ENCODE measurements at places on chromosomes 16 and 17. TPM values are rescaled to one million over a fixed set of nuclear protein-coding genes. Genes with fewer than 3 reads are reported as not detected.

The ABCC6 gene
- 1.8 TPM for total RNA-seq

GRCh38 chr16:909281-910000 lies 61.3 kb downstream of the LMF1 start:
- no peak for DNase-seq

DNA sequence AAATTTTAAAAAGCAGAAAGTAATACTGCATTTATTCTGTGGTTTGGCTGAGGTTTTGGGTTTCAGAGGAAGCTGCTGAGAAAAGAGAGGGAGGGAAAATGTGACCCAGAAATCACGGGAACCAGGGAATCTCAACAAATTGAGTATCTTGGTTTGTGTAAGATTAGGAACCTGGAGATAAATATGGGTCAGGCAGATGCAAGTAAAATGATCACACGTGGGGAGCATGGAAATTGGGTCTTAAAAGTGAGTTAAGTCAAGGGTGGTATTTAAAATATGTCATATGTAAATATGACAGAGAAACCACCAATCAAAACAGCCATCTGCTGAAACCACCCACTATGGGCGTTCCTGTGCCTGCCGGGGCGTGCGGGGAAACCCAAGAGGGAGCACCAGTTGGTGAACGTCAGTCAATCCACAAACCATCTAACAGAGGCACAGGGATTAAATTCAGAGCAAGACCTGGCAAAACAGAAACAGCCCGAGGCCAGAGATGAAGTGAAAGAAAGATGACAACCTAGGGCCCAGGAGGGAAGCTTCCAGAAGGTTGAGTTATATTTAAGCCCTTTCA lies 33.4 kb downstream of the CDH13 start:
- no peak for DNase-seq

DNA sequence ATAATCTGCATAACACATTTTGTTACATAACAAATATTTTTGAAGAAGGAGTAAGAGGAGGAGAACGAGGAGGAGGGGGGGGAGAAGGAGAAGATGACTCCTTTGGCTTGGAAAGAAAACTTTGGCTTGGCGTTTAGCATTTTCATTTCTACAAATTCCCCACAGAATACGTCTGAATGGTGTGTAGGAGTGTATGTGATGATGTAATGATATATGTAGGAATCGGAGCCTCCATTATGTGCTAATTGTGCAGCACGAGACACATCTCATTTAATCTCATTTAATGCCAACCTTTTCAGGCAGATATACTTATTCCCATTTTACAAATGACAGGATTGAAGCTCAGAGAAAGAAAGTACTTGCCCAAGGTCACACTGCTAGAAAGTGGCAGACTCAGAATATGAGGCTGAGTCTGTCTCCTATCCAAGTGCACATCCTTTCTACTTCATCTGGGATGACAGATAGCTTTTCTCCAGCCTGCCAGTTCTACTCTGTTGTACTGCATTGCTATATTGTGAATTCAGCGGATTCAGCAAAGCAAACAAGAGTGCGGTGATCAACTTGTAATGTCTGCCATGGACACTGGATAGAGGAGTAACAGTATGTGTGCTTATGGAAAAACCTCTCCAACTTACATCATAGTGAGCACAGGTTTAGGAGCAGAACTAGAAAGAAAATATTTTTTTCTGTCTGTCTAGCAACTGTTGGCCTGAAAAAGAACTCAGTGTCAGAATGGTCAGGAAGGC lies 10.4 kb upstream of the SLC47A2 start:
- DNase-seq: no peak

DNA sequence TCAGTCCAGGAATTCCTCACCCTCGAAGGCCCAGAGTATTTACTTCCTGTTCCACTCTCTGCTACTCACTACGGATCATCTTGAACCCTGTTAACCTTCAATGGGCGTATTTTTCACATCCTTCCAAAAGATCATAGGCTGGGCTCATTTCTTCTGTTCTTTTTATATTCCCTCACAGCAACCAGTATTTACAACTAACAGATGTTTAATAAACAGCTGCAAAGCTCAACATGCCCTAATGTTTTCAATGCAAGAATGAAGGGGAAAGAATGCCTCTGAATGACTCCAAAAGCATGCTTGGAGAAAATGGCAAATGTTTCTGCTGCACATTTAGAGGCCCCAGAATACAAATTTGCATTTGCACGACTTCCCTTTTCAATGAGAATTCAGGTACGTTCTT lies 174.9 kb downstream of the ZFHX3 start:
- no peak for DNase-seq

The SRCAP gene
- total RNA-seq: 54.3 TPM

- no peak for DNase-seq
Observed at GRCh38 chr16:66569827-66570405, 3.7 kb downstream of the CMTM1 start.

GRCh38 chr17:4582691-4583090 lies 1.6 kb upstream of the SMTNL2 start:
- DNase-seq: no peak

DNA sequence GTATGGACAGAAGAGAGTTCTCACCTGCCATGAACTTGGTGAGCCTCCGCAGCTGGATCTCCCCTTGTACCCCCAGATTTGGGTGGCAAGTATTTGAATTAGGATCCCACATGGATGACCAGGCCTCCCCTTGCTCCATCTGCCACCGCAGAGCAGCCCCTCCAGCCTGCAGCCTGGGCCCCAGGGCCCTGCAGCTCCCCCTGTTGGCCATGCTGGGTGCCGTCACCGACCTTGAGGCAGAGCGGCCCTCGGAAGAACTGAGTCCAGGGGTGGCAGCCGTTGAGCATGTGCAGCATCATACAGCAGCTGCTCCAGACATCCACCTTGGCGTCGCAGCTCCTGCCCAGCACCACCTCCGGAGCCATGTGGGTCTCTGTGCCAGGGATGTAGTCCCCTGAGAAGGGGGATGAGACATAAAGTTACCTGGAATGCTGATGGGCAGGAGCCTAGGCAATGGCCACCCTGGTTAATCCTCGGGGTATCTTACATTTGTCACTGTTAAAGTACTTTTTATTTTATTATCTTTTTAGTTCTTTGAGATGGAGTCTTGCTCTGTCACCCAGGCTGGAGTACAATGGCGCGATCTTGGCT lies 9.0 kb upstream of the SPATA32 start:
- DNase-seq: no peak

- no peak for DNase-seq
Observed at GRCh38 chr16:15988268-15989013, 39.0 kb downstream of the ABCC1 start.

- DNase-seq: no peak
Observed at GRCh38 chr16:56337131-56337857, 88.1 kb downstream of the AMFR start.

DNA sequence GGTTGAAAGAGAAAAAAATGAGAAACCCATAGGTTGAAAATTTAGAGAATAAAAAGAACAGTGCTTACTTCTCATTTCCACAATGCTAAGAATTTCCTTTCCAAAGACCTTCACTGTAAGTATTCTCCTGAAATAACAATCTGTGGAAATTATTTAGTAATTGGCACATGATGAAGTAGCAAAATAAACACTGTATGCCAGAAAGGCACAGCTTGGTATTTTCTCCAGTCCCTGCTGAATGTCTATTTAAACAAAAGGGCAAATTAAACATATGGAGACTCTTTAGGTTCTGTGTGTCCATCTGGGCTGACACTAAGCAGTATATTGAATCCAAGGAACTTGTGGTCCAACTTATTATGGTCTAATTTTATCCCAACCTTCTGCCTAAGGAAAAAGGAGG lies 46.1 kb downstream of the CHCT1 start:
- DNase-seq: no peak

GRCh38 chr17:49588726-49589576 lies 13.3 kb downstream of the NXPH3 start:
- DNase-seq: no peak

The TNFSF12 gene
- 5.5 TPM for total RNA-seq

DNA sequence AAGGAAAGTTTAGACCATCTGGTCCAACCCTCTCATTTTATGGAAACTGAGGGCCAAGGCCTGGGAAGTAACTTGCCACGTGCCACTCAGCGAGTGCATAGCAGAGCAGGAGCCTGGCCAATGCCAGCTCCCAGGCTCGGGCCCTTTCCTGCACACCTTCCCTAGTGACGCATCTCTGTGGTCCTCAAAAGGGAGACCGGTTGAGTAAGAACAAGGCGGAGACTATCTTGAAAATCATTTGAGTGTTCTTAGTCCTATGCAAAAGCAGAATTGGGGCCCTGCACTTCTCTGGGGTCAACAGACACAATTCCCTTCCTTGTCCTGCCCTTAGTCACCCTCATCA lies 2.8 kb downstream of the CCL4 start:
- no peak for DNase-seq

DNA sequence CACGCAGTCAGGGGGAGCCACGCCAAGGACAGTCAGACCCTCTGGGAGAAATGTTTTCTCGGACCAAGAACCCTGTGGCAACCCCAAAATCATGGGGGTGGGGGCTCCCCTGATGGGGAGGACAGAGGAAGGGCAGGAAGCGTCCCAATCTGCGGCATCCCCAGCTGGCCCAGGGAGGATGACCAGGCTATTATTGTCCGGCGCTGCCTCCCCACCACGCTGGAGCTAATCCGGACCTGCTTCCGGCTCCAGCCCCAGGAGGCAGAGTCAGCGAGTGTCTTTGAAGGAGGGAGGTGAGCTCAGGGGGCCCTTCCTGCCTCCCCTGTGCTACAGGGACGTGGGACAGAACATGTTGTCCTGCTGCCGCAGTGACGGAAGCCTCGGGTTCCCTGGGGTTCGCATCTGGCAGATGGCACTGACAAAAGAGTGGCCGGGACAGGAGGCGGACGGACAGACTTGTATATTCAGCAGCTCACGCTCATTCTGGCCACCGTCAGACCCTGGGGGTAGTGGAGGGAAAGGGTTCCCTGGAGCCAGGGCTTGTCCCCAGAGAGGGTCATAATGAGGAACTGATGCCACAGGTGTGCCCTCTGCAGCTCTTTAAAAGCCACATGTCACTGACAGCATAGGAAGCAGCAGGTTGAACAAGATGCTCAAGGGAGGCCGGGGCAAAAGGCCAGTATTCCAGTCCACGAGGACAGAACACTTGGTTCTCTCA lies 54.3 kb upstream of the CDC42EP4 start:
- DNase-seq: no peak

The GRAPL gene
- not detected for total RNA-seq

The ANKFN1 gene
- not detected for total RNA-seq

The TCAP gene
- total RNA-seq: 1.4 TPM

DNA sequence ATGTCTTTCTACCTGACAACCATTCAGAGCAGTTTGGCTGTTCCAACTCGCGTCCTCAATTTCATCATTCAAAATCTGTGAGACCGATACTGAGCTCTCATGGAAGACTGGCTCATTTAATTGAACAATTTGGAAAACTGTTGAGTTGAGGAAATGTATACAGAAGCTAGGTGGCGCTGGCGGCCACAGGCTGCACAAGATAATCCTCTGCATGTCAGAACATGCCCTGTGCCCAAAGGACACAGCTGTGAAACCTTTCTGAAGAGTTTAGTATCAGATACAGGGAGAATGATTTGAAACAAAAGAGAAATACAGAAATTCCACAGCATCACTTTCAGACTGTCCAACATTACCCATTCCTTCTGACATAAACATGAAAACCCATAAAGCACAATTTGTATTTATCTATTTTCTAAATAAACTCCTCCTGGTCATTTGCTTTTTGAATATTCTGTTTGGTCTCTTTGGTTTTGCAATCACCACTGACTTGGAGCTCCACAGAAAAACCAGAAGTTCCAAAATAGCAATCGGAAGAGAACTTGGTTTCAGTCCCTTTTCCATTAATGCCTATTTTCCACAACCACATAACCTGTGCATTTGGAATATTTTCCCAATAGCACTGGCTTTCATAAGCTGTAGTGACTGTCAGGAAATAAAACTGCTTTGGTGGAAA lies 192.8 kb downstream of the MAP2K6 start:
- DNase-seq: peak; percentile 70

The KRT9 gene
- not detected for total RNA-seq

The ATF7IP2 gene
- 32.8 TPM for total RNA-seq

DNA sequence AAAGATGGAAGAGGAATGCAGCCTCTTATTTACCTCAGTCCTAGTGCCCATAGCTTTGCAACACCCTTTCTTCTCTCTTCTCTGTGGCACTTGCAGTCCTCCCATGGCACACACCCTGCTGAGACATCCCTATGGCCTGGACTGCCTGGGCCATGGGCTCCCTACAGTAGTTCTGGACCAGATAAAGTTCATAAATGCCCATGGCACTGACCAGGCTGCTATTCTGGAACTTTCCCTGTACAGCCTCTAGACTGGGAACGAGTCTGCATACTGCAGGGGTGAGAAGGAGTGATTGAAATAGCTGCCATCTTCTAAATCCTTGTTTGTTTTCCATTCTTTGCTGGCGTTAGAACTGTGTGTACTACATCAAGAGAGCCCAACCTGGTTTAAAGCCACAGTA lies 24.5 kb upstream of the ADAM11 start:
- DNase-seq: no peak

DNA sequence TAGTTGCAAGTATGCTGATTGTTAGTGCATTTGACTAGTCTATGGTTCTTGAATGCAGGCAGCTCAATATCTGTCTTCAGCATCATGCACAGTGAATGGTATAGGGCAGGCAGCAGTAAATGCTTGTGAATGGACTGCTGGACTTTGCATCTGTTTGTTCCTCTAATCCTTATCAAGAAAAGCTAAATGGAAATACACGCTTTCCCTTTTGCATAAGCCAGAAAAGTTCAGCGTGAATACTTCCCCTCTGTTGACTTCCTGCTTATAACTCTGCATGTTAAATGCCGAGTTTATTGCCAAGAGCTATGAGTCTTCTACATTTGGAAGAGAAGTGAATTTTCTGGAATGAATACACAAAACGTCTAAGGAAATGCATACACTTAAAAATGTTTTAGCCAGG lies 127.9 kb upstream of the CPHXL start:
- DNase-seq: no peak

The FBXO39 gene
- total RNA-seq: 0.22 TPM

The AOC2 gene
- total RNA-seq: 4.0 TPM

- DNase-seq: no peak
Observed at GRCh38 chr16:68289621-68290329, 21.0 kb downstream of the SLC7A6OS start.

DNA sequence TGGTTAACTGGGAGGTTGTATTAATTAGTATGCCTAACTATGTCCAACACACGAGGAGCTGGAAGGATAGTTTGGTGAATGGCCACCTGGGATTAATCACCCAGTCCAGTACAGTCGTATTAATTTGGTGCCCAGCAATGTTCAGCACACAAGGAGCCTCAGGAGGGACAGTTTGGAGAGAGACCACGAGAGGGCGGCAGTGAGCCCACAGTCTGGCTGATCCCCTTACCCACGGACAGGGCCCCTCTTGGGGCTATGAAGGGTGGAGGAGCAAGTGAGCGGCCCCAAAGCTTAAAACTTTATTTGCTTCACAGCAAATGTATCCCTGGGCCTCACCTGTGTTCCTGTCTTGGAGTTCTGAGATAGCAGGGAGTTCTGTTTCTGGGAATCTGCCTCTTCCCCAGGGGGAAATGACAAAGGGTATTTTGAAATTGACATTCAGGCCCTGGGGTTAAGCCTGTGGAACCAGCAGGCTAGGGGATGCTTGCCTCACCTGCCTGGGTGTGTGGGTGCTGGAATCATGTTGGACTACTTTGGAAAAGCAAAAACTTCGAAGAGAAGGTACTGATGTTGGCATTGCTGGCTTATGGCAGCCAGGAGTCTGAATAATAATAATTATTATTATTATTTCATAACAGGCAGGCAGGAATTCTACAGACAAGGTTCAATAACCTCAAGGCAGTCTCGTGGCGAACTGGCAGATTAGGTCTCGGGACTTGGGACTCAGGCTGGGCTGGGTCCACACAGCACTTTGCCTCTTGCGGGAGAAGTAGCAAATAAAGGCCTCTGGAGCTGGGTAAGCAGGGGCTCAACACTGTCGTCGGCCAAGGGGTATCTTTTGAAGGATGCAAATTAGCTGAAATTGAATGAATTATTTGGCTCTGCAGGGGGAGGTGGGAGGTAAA lies 227.6 kb upstream of the ASIC2 start:
- peak; percentile 33 for DNase-seq

GRCh38 chr17:80963812-80964543 lies 27.7 kb upstream of the CHMP6 start:
- no peak for DNase-seq
